ENCODE measurements at places on chromosomes 7 and 10.
A peak's percentile ranks its signal among the peaks of the same experiment; 100 is the strongest.

DNA sequence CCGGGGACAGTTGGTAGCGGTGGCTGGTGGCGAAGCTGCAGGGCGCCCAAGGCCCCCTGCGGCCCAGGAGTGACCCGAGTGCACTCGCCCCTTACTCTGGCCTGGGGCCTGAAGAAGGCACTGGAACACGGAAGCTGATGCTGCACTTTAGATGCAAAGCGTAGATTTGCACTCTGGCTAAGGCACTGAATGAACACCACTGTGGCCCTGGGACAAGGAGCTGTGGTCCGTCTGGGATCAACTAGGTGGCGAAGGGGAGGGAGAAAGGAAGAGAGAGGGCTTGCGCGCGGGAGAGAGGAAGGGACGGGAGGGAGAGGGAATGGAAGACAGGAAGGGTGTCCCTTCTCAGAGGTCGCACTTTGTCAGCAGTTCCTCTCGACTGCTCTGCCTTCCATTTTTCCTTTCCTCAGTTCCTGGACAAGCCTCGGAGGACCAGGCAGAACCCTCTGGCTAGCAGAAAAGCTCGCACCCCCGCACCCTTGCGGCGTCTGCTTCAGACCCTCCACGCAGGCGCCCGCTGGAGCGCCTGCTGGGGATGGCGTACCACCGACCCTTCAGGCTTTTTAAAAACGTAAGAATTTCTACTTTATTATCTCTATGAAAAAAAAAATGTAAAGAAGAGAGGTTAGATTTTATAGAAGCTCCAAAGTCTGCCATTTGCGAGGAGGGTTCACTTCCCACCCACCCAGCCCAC, 1.2 kb downstream of the FERD3L start:
- no peak for DNase-seq

DNA sequence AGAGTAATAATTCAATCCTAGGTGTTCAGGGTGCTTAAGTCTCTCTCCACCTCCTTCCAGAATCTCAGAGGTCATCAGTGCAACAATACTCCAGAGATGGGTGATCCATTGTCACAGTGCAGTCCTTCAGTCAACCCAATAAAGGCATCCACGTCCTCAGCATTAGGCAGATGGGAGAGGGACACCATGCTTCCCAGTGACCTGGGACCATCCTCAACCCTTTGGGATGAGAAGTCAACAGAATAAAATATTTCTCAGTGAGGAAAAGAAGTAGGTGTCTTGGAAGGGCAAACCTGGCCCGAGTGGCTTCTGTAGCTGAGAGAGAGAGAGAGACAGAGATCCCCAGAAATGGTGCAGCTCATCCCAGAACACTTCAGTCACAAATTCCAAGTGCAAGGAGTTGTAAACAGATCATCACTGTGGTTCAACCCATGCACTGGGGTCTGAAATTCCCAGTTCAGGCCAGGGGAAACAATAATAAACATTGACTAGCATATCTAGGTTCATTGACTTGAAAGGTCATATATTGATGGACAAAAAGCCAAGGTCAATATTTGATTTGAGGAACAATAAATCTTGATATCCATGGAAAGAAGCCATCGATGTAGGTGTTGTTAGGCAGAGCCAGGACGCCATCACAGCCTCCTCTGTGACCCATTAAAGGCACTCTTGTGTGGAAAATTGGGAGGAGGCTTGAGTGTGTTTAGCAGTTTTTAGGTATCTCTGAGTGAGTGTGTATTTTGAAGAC, 256.0 kb upstream of the ZMIZ1 start:
- DNase-seq: no peak

DNA sequence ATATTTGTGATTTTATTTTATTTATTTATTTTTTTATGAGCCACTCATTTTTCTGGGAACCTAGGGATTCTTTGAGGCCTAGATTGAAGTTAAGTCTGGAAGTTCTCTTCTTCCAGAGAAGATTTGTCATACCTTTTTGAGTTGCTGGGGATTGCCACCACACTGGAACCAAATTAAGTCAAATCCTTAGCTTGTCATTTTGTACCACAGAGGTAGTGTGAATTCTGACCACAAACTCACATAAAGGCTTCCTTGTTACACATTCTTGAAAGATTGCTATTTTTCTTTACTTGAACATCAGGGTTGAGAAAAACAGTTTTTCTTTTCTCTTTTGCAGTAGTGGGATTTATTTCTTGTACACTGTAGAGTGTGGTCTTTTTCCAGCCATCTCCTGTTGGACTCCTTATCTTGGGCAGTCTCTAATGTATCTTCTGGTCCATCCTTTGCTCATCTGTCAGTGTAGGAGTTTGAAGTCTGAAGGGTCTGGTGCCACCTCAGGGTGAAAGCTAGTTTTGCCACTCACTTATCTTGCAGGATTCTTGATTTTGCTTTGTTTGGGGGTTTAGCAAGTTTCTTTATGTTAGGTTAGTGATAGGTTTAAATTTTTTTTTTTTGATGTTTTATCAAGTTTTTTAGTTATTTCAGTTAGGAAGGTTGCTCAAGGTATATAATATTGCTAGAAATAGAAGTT, 24.8 kb downstream of the PCBD1 start:
- DNase-seq: no peak

- DNase-seq: no peak
Observed at GRCh38 chr10:94383530-94383929, 18.8 kb upstream of the TBC1D12 start.

GRCh38 chr7:55101359-55101758, 82.5 kb downstream of the EGFR start:
- no peak for DNase-seq

GRCh38 chr7:158026636-158027265, 560.9 kb downstream of the PTPRN2 start:
- DNase-seq: no peak

DNA sequence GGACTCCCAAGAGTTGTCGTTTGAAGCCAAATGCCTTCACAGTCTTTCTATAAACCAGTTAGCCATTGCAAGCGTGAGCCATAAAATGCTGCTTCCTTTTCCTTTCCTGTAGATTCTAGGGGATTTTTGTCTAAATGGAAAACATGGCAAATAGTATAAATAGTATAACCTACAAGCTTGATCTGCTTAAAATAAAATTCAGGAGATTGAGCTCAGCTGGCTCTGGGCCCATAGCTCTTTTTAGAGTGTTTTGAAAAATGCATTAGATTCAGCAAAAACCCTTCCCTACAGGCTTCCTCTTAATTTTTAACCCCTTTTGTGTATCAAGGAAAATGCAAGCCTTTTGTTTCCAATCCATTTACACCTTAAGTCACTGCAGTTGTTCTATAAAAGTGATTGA, 190.1 kb upstream of the GDF10 start:
- no peak for DNase-seq

- DNase-seq: peak; percentile 21
Observed at GRCh38 chr10:95841661-95842498, 65.9 kb upstream of the CC2D2B start.

GRCh38 chr7:158395780-158396278, 191.8 kb downstream of the PTPRN2 start:
- DNase-seq: no peak

DNA sequence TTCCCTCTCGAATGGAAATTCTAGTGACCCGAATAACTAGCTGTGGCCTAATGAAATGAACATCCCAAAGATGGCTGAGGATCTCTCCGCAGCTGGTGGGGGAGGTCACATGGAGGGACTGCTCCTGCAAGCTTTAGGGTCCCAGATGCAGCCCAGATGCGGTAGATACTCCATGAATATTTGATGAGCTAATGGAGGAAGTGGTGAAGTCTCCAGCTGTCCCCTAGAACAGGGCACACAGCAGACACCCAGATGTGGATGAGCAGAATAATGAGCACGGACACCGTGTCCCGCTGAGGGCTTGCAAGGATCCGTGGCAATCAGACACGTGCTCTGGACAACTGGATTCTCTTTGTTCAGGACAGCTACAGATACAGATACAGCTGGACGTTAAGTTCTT, 59.2 kb downstream of the DENND2A start:
- no peak for DNase-seq

- peak; percentile 95 for DNase-seq
Observed at GRCh38 chr7:80941208-80941758, 22.4 kb upstream of the SEMA3C start.

DNA sequence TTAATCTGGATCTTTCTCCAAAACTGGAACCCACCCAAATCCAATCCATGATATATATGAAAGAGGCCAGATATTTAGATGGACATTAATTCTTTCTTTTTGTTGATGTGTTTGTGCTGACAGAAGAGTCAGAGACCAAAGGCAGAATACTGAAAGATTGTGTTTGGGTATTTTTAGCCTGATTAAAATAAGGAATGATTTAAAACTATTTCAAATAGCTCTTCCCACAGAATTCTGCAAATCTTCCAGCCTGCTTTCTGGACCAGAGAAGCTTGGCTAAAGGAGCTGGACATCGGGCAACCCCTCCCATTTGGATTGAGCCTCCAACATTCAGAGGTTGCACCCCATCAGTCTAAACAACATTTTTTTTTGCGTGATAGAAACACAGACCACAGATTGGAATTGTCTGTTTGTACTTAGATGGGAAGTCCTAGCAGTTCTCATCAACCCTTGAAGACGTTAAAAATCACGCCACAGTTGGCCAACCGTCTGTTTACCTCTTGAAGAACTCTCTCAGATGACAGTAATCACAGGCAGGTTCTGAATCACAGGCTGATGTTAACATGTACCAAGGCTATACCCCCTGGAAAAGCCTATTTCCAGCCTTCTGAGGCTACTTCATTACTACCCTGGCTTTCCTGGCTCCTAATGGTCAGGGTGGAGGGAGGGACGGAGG, 155.2 kb upstream of the NRP1 start:
- DNase-seq: no peak

DNA sequence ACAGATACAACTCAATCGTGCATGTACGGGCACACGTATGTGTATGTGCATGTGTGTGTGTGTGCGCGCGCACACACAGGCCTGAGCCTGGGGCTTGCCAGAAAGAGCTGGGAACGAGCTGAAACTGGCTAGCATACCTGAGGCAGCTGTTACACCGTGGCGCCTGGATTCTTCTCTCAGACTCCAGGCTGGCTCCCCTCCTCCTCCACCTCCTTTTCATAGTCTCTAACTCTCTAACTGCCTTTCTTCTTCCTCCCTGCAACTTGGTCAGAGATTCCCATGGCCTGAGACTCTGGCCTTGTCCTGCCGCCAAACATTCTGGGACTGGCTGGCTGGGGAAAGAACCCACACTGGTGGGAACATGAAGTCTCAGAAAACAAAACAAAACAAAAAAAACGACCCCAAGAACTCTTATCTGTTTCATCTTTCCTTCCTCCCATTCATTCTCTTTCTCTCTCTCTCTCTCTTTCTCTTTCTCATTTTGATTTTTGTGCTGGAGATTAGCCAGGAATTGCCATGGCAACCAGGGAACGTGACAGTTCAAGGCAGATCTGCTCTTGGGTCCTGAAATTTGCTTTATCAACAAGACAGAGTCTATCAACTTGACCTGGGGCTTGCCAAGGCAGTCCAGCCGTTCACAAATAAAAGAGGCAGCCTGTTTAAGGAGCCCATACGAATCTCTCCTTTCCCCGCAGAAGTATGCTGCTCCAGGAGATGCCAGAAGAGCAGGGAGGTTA, 76.8 kb upstream of the SEM1 start:
- DNase-seq: no peak

All from HCEC 1CT (cell line).